ENCODE measurements at places on chromosomes 7 and 10.

DNA sequence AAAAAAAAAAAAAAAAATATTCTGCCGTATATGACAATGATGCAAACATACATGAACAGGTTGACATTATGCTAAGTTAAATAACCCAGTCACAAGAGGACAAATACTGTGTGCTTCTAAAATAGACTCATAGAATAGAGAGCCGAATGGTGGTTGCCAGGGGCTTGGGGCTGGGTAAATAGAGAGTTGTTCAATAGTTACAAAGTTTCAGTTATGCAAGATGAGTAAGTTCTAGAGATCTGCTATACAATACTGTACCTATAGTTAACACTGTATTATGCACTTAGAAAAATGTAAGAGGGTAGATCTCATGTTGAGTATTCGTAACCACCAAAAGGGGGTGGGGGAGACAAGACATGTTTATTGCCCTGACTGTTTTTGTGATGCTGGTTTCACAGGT lies 77.1 kb upstream of the GNAI1 start:
- no peak for DNase-seq

GRCh38 chr10:71433768-71434744 lies 37.3 kb downstream of the CDH23 start:
- DNase-seq = no peak

DNA sequence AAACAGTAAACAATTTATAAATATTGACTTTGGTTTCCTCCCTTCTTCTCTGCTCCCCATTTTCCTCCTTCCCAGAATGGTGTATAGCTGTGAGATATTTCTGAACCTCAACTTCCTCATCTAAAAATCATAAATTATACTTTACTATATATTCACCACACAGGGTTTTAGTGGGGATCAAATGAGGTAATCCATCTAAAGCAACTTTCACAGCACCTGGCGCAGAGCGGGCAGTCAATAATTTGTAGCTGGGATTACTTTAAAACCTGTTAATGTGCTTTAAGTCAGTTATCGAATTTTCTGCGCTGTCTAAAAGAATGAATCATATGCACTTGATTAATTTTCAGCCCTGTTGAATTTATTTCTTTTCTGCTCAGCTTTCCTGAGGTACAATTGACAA lies 172.7 kb downstream of the PTEN start:
- DNase-seq = no peak

GRCh38 chr7:105044449-105045070 lies 30.6 kb downstream of the KMT2E start:
- DNase-seq = no peak

DNA sequence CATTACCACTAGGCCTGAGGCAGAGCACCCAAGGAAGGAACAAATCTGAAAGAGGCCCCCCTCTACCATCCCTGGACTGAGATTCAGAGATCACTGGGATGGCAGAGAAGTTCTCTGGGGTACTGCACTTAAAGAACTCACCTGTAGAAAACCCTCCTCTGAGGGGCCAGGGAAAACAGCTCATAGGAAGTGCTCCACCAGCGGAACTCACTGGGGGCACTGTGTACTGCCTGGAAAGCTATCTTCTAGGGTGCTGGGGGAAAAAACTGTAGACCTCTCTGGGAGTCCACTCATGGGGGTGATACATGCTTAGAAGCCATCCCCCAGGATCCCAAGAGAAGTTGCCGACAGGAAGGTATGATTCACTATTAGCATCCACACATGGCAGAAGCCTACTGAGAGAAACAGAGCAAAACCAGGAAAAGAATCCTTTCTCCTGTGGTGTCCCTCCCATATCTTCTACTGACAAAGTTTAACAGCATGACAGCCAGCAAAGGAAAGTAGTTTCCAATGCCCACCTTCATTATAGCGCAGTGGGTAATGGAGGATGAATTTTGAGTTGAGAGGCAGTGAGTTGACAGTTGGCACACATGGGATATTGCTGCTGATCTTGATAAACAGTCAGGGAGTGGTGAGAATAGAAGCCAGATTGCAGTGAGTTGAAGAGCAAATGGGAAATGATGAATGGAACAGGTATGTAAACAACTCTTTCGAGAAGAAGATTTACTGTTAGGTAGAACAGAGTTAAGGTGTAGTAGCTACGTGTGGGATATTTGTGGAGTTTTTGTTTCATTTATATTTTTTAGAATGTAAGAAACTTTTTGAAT lies 20.9 kb downstream of the ANKIB1 start:
- no peak for DNase-seq

Measured in CD4-positive, alpha-beta T cell treated with Interleukin-15 for 1 hour (primary cell).